K562 (cell line): ENCODE measurements at places on chromosomes 1 and 21.

DNA sequence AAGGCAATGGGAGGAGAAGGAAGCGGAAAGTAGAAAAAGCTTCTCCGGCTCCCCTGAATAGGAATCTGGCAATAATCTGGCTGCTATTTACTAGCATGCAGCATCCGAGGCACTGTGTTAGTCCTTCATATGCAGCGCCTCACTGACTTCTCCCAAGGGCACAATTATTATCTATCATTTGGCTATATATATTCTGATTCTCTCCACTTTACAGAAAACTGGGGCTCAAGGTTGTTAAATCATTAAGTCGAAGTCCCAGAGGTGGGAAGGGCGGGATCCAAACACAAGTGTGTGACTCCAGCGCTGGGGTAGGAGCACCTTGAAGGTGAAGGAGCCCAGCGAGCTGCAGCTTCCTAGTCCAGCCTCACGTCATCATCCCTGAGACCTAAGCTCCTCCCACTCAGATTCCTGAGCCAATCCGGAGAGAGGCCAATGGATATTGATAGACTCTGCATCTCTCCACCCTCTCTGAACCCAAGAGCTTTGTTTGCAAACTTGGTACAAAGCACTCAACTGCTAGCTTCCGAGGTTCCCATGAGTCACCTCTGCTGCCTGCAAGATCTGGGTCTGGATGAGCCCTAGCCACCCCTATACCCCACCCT is 16.6 kb upstream of the EYA3 start:
- peak; percentile 88 for DNase-seq

- DNase-seq = no peak
Measured at GRCh38 chr1:66276218-66276617, 257.7 kb upstream of the SGIP1 start.

DNA sequence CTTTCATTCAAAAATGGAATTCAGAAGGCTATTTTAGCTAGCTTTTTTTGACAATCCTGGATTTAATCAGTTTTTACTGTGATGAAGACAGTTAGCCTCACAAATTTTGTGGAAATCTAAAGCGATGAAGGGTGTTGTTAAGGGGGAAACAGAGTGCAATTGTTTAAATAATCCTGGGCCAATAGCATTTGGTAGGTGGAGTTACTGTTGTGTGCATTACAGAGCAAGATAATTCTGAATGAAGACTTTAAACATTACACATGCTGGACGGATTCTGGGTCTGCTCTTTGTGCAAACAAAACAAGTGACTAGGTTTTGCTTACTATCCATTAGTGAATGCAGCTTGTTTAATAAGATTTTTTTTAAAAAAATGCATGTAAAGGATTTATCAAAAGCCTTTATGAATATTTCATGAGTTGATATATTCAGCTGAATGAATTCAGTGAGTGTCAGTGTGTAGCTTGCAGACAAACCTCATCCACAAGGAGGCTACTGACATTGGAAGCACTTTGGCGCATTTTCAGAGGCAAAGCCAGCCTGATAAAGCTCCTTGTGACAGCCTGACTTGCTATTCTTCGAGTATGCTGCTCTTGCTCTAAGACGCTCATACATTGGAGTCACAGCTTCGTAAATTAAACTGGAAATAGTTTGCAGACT is 199.6 kb downstream of the PDE4B start:
- no peak for DNase-seq

- DNase-seq = no peak
Measured at GRCh38 chr1:56403321-56403720, 176.0 kb downstream of the PLPP3 start.

- peak; percentile 53 for DNase-seq
Measured at GRCh38 chr1:223714849-223715603, 2.7 kb downstream of the CAPN2 start.

GRCh38 chr1:95426772-95427171 is 192.8 kb downstream of the RWDD3 start:
- no peak for DNase-seq

DNA sequence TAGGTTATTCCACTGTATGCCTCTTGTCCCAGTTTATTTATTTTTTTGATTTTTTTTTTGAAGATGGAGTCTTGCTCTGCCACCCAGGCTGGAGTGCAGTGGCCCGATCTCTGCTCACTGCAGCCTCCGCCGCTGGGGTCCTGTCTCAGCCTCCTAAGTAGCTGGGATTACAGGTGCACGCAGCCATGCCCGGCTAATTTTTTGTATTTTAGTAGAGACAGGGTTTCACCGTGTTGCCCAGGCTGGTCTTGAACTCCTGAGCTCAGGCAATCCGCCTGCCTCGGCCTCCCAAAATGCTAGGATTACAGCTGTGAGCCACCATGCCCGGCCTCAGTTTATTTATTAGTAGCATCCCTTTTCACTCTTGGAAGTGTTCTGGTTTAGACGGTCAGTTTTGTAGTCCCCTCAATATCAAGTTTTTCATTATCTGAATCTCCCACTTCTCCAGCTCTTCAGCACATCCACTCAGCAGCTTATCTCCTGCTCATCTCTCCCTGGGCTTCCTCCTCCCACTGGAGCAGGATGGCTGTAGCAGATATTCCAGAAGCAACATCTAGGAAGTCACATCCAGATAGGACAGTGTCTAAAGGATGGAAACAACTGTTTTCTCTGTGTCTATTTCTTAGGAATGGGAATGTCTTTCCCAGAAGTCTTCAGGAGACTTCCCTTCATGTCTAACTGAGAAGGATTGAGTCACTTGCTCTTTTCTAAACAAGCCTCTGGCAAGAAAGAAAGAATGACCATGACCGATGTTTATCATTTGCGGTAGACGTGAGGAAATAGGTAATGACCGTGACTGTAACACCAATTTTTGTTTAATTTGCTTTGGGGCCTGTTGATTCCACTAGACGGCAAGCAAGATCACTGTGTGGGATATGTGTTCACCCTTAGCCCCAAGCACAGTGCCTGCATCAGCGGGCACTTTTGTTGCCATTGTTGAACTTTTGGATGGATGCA is 14.4 kb downstream of the CCDC190 start:
- DNase-seq = no peak

GRCh38 chr1:235009561-235010306 is 118.9 kb downstream of the TOMM20 start:
- no peak for DNase-seq

- DNase-seq = no peak
Measured at GRCh38 chr1:90391126-90391525, 326.0 kb downstream of the BARHL2 start.

DNA sequence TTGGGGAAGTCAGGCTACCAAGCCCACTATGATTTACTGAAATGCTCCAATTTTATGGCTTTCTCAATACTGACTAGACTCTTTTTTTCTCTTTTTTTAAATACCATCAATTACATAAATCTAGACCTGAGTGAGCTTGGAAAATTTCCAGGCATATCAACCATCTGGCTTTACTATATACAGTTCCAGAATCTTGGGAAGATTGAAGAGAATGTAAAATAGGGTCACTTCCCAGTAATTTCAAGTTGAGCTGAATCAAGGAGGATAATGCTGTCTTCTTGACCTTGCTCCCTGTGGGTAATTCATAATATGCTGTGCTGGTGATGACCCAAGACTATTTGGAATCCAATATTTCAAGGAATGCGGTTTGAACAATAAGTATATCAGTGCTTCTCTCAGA is 108.1 kb downstream of the MAP3K21 start:
- no peak for DNase-seq

DNA sequence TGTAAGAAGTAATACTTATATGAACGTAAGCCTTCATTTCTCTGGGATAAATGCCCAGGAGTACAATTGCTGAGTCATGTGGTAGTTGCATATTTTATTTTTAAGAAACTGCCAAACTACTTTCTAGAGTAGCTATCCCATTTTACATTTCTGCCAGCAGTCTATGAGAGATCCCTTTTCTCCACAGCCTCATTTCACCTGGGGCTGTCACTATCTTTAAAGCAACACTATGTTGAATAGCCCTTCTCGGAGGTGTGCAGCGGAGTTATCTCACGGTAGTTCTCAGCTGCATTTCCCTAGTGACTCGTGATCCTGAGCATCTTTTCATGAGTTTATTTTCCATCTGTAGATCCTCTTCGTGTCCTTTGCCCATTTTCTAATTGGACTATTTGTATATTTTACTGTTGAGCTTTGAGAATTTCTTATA is 93.4 kb downstream of the ADARB1 start:
- peak; percentile 20 for DNase-seq

DNA sequence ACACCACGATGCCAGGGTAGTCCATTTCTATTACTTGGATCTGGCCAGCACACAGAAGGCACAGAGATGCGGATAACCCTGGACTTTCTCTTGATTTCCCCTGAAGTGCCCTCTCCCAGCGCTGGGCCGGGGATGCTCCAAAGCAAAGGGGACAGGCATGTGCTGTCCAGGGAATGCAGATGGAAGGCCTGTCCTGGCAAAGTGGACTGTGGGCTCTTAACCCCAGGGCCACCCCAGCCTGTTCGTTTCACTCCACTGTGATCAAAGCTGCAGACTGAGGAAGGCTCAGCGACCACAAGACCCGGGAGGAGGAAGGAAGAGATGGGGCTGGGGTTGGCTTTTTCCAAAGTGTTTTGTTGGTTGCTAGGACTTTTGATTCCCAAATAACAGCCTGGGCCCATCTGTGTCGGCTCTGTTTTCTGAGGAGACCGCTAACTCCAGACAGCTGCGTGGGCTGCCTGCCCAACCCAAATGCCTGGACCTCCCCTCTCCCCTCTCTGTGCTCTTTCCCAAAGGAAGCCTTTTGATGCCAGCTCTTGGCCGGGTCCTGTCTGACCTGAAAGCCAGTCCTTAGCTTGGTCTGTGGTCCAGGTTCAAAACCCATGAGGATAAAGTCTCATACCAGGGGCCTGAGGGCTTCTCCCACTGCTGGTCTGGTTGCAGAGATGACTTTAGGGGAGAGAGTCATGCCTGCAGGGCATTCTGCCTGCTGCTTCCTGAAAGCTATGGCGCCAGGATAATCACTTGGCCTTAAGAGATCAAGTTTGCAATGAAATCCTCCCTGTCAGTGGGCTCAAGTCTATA is 119.6 kb upstream of the CD34 start:
- no peak for DNase-seq

GRCh38 chr21:44329086-44329889 is 9.9 kb downstream of the CFAP410 start:
- no peak for DNase-seq

DNA sequence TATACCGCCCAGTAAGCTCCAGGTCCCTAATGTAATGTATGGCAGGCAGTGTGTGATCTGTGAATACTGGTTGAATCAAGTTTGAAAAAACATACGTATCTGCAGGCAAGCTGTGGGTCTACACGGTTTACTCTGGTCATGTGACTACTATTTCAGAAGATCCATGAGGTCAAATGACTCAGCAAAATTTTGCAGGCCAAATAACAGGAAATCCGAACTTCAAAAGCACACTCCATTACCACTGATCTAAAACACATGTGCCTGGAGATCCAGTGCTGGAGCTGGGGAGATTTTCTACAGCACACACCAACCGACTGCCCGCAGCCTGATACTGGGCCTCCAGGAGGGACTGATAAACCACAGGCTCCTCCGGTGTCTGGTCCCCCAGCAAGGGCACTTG is 64.5 kb upstream of the SLC44A3 start:
- no peak for DNase-seq

DNA sequence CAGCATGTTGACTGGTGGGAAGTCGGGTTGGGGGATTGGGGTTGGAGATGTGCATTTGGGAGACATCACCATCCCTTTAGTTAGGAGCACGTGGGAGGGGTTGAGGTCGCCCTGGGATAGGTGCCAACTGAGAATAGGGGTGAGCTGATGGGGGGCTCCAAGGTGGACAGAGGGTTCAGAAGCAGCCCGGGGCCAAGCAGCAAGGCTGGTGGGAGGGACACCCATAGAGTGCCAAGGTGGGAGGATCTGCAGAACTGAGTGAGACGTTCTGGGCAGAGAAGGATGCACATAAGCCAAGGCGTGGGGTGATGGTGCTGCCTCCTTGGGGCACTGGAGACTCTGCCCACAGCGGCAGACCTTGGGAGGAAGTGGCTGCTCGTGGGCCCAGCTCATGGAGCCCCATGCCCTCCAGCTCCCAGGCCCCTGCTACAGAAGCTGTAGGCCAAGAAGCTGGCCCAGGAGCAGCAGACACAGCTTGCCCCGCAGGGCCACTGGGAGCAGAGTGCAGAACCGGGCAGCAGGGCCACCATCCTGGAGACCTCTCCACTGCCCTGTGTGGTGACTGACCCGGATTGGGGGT is 31.4 kb upstream of the PKP1 start:
- DNase-seq = no peak

DNA sequence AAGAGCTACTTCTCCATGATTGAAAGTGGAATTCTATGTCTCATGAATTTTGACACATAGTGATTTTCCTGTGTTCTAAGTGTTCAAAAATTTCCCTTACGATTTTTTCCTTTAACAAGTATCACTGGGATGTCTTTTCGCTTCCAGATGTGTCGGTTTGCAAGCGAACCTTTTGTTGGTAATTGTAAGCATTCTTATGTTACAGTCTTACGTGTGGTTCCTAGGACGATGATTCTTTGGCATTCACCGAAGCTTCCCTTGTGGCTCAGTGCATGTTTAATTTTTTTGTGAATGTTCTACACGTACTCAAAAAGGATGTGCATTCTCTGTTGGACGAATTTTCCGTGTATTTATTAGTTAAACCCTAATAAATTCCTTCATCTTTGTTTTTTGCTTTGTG is 211.6 kb downstream of the CAMTA1 start:
- DNase-seq = no peak

GRCh38 chr1:25875856-25876692 is 566 bp upstream of the PAQR7 start:
- DNase-seq = peak; percentile 89

DNA sequence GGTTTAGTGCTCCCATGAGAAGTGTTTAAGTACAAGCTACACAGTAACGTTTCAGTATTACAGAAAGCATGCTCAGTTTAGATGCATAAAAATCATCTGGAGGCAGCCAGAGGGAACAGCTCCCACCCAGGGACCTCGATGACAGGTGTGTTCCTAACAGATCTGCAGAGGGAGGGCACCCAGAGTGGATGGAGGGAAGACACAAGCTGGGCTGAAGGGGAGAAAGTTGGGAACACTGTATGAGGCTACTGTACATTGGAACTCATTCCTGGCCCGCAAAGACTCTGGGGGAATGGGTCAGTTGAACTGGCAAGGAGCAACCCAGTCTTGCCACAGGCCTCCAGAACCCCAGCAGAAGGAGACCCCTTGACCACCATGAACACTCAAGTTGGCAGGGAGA is 52.4 kb downstream of the ZP4 start:
- no peak for DNase-seq

DNA sequence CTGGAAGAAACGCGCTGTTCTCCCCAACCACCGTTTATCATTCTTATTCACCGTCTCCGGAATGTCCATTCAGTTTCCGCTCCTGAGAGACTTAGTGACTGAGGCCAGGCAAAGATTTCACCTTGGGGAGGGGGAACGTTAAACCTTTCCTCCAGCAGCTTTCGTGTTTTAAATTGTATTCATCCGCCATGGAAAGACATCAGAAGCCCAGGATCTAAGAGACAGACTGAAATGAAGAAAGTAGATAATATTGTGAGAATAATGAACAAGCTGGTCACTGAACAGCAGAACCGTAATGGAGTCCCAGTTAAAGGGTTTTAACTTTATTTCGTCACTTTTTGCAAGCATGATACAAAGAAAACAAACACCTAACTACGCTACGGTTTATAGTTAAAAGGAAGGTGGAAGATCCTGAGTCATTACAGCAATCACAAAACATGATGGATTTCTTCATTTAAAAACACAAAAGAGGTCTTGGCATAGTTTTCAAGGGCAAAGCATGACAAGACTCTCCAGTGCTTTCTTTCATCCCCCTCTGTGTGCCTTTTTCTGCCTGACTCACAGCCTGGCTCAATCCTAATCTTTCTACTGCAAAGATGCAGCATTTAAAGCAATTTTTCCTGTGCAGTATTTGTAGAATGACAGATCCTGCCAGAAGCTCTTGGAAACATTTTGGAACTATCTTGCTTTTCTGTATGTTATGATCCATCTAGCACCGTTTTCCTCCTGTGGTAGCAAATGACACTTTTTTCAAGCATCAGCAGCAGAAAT is 722 bp upstream of the SLC19A2 start:
- DNase-seq = no peak
